GM23248 (cell line): ENCODE measurements at places on chromosomes 6 and 20. TPM values are rescaled to one million over a fixed set of nuclear protein-coding genes. Genes with fewer than 3 reads are reported as not detected.

DOK5 gene
- 10.8 and 11.8 TPM in 2 replicates for total RNA-seq

CALHM5 gene
- 8.2 and 9.8 TPM in 2 replicates for total RNA-seq

ANGPT4 gene
- not detected in 2 replicates for total RNA-seq

PI16 gene
- total RNA-seq: 181 and 227 TPM in 2 replicates

AGER gene
- total RNA-seq: 0.22 TPM in 1 of 2 replicates, not detected in the other

MYBL2 gene
- 6.1 and 8.1 TPM in 2 replicates for total RNA-seq

PDYN gene
- total RNA-seq: not detected in 2 replicates

SEMG1 gene
- total RNA-seq: not detected in 2 replicates
